ENCODE measurements at places on chromosomes 2 and 18.
A peak's percentile ranks its signal among the peaks of the same experiment; 100 is the strongest.

DNA sequence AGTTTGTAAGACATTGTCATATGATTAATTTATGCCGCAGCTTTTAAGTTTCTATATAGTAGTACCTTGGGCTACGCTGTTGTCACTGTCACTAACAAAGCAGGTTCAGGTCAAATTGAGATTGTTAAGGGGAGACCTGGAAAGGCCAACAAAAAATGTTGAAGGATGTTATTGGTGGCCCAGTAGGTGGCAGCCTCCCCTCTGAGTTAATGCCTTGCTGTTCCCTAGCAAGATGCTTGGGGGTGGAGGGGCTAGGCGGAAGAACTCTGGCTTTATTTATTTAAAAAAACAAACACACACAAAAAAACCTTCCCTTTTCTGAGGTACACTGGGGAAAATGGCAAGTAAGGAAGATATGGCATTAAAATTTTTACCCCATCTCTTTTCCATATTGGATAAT lies 128.3 kb upstream of the ATP5MC3 start:
- DNase-seq, result peak; percentile 2

GRCh38 chr2:178163395-178163794 lies 30.9 kb upstream of the OSBPL6 start:
- no peak for DNase-seq

DNA sequence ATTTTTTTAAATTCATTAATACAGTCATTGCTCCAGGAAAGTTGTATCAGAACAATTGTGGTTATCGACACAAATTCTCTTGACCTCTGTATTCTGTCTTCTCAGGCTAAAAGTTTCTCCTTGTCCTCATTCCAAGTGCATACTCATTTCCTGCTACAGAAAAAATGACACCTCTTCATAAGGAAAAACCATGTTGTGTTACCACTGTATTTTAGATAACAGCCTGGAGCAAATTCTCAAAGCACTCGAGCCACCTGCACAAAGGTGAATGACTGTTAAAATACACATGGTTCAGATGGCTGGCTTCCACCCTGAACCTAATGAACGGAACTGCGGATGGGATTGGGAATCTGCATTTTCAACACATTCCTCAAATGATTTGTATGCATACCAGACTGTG lies 586.5 kb downstream of the EPHA4 start:
- DNase-seq, result no peak

DNA sequence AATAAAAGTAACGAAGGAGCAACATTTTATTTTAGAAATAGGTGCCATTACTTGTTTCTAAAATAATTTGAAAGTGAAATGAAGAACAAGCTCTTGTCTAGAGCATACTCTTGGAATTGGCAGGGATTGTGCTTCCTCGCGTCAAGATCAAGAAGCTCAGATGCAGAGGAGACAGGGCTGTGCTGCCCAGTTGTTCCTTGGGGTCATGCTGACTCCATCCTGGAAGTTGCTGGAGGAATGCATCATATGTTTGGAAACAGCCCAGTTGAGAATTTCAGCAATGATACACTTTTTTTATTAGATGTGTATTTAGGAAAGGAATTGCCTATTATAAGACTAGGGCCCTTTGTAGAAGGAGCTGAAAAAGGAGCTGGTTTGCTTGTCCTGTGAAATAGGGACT lies 17.2 kb downstream of the LTBP1 start:
- DNase-seq, result peak; percentile 69

GRCh38 chr2:100820523-100821254 lies 750 bp downstream of the NPAS2 start:
- no peak for DNase-seq

DNA sequence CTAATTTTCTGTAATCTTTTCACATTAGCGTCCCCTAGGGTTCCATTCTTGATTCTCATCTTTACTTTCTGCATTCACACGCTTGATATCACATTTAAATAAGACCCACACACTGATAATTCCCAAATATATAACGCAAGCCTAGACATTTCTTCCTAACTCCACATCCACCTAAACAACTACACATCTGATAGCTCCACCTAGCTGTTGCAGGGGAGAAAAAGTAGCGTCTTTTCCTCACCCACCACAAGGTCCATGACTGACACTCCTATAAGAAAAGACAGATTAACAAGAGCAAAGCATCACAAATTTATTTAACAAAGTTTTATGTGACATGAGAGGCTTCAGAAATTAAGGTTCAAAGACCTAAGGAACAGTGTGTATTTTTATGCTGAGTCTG lies 862.2 kb upstream of the DDX18 start:
- no peak for DNase-seq

DNA sequence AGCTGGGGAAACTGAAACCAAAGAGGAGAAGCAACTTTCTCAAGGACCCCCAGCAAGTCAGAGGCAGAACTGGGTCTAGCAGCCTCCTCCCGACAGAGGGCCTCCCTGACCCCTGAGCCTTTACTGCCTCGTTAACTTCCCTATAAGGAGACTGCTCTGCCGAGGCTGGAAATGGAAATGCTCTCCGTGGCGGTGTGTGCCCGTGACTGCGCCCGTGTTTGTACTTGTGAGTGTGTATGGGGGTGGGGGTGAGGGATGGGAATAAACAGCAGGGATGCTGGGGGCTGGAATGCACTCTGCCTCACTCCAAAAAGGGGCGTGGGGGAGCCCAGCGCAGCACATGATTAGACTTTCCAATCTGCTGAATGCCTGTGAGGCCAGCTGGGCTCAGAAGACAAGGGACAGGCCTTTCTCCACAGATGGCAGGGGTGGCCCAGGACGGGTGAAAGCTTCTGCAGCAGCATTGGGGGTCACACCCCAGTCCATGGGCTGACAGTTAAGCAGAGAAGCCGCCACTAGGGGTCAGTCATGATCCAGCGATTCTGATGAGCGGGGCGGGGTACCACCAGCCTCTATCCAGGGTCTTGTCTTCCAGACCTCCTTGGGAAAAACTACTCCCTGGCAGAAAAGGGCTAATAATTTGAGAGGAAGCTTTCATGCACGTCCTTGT lies 26.8 kb downstream of the MPHOSPH10 start:
- peak; percentile 36 for DNase-seq

DNA sequence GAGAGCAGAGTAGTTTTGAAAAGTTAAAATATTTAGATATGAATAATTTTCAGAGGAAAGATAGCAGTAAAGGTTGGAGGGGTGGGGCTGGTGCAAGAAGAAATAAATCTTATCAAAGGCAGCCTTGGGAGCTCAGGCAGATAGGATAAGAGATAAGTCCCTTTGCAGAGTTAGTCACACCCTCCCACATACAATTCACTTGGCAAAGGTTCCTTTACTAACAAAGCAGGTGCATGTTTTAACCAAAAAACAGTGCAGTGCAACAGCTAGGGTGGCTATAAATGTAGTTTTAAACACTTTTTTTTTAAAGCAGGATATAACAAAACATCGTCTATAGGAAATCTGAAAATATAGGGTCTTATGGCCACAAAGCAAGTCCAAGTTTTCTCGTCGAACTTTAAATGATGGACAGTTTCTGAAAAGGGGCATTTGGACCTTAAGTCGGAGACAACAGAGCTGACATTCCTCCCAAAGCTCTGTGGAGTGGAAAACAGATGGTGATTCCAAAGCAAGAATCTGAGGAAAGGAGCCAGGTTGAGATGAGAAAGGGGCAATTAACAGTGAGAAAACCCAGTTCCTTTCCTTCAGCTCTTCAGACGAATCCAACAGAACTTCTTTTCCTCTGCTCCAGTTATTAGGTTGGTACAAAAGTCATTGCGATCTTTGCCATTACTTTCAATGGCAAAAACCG lies 53.0 kb downstream of the EPHA4 start:
- DNase-seq, result no peak

- DNase-seq, result peak; percentile 0
Measured at GRCh38 chr2:192887337-192887736, 692.6 kb upstream of the TMEFF2 start.
